GM12865 (cell line): ENCODE measurements at places on chromosomes 2 and 18.

DNA sequence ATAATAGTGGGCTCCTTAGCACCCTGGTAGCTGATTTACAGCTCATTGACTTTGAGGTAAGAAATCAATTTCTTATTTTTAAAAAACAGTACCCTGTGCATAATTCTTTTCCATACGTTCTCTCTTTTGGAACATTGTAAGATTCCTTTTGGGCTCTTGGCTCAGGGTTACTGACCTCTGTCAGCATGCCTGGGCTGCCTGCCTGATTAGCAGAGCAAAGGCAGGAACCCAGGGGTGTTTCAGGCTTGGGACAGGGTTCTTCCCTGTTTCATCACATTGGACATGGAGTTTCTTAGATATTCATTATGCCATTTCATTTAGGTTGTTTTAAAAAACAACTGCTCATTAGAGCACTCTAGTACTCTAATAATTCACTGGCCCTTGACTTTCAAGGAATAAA is 73.8 kb upstream of the ITM2C start:
- no peak for DNase-seq

- DNase-seq, result no peak
Observed at GRCh38 chr18:59520562-59521355, 161.7 kb upstream of the LMAN1 start.

DNA sequence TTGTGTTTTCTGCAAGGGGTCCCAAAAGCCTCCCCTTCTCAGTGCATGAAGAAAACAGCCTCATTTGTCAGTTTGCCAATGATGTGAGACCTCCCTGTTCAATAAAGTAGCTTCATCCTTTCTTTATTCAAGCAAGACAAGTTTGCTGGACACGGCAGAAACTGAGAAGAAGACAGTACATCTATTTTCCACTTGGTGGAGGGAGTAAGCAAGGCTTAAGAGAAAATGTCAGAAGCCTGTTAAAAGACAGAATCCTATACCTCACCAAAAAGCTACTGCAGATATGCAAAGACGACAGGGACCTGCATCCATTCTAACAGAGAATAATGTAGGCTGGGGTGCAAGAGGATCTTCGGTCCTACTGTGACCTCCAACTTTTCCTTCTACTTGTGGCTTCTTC is 506.8 kb upstream of the VRK2 start:
- DNase-seq, result no peak

- DNase-seq, result no peak
Observed at GRCh38 chr2:62112179-62112578, 83.7 kb upstream of the B3GNT2 start.

GRCh38 chr2:59532808-59533207 is 1020.6 kb downstream of the BCL11A start:
- no peak for DNase-seq

- no peak for DNase-seq
Observed at GRCh38 chr18:32333781-32334180, 136.9 kb downstream of the GAREM1 start.

- no peak for DNase-seq
Observed at GRCh38 chr18:39730606-39731005, 2165.0 kb upstream of the CELF4 start.

DNA sequence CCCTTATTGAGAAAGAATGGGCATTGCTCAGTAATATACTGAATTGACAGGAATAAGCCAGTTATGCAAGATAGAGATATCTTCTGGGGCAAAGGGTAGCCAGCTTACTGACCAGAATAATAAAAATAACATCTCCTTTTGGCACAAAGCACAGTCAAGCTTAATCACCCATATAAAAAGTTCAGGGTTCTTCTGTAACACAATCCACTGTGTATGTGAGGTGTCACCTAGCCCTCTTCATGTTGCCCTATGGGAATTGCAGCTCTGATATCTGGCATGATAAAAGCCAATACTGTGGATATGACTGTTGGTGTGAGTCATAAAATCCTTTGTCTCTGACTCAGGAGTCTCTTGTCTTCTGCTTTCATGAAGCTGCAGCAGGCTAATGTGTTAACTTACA is 90.8 kb downstream of the DSEL start:
- no peak for DNase-seq

DNA sequence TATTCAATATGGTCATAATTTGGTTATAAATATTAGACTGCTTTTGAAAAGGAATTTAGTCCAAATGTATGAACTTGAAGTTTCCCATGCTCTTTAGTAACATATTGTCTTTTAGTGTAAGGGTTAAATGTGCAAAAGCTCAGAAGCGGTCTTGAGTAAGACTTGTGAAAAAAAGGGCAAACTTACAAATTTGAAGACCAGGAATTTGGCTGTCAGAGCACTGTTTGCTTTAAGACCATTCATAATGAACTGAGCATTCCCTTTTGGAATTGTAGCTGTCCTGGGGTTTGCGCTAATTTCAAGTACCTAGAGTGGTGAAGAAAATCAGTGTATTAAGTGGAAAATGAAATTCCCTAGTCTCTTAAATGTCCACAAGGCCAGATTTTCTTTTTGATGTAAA is 6.9 kb upstream of the ZEB2 start:
- no peak for DNase-seq

GRCh38 chr18:50642439-50642838 is 82.6 kb downstream of the MAPK4 start:
- no peak for DNase-seq

- no peak for DNase-seq
Observed at GRCh38 chr2:77566582-77566981, 44.4 kb upstream of the LRRTM4 start.

- DNase-seq, result no peak
Observed at GRCh38 chr2:75108937-75109482, 90.3 kb downstream of the TACR1 start.

GRCh38 chr2:147718831-147719230 is 126.0 kb upstream of the ACVR2A start:
- DNase-seq, result no peak

- DNase-seq, result no peak
Observed at GRCh38 chr2:160365716-160366367, 127.8 kb downstream of the RBMS1 start.

- DNase-seq, result no peak
Observed at GRCh38 chr2:22126106-22126505, 1002.3 kb downstream of the TDRD15 start.

GRCh38 chr18:9025091-9025838 is 77.2 kb upstream of the NDUFV2 start:
- no peak for DNase-seq

DNA sequence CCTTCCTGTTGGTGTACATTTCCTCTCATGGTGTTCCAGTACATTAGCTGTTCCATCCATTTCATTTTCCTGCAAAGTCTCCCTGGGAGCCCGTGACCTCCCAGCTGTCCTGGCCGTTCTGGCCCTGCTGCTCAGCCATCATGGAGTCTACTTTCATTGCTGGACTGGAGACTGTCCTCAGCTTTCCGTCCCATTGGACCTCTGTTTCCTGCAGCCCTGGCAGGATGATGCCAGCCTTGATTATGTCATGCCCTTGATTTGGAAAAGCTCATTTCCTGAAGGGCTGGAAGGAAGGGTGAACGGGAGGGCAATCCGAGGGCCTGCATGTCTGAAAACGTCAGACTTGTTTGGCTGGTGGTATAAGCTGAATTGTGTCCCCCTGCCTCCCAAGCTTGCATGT is 205.5 kb upstream of the HS6ST1 start:
- no peak for DNase-seq

- DNase-seq, result no peak
Observed at GRCh38 chr2:74099271-74099670, 48.4 kb downstream of the BOLA3 start.

DNA sequence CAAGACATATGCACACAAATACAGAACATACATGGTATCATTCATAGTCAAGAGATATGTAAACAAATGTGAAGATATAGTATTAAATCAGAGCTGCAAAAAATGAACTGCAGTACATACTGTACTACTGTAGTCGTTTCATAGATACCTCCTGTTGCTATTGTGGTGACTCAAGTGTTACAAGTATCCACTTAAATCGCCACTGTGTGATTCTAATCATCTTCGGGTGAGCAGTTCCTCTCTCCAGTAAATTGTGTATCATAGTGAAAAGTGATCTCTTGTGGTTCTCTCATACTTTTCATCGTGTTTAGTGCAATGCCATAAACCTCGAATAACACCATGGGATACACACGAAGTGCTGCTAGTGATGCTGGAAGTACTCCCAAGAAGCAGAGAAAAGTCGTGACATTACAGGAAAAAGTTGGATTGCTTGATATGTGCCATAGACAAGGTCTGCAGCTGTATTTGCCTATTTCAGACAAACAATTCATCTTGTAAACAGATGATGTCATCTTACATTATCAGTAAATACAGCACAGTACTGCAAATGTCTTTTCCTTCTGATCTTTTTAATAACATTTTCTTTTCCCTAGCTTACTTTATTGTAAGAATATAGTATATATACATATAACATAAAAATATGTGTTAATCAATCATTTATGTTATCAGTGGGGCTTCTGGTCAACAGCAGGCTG is 222.2 kb downstream of the BCL11A start:
- no peak for DNase-seq

GRCh38 chr2:10688921-10689807 is 611 bp downstream of the NOL10 start:
- DNase-seq, result no peak

- no peak for DNase-seq
Observed at GRCh38 chr2:203774760-203775159, 68.3 kb downstream of the CD28 start.

GRCh38 chr2:45814951-45815621 is 163.6 kb downstream of the PRKCE start:
- DNase-seq, result no peak

- DNase-seq, result no peak
Observed at GRCh38 chr18:13480571-13481255, 245.6 kb downstream of the FAM210A start.

DNA sequence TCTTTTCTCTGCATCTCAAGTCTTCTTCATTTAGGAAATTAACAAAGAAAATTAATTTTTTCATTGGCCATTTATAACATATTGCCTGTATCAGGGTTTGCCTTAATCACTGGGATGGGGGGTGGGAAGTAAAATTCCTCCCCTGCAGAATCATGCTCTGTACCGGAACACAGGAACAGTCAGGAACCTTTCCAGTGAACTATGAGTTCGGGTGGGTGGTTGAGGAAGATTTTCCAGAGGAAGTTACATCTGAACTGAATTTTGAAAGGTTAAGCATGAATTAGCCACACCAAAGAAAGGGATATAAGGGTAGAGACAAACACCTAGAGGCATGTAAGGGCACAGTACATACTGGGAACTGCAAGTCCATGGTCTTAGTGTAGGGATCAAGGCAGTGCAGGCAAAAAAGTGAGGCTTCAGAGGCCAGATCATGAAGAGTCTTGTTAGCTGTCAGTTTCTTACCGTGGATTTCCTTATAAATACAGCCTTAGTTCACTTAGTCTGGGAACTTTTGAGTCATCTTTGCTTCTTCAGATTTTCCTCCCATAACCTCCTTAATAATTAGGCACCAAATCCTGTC is 55.6 kb downstream of the FAM117B start:
- no peak for DNase-seq

GRCh38 chr2:201220102-201220570 is 37.2 kb downstream of the CASP10 start:
- no peak for DNase-seq

GRCh38 chr18:44598514-44598913 is 82.2 kb upstream of the SETBP1 start:
- DNase-seq, result no peak

- DNase-seq, result no peak
Observed at GRCh38 chr2:199855812-199856211, 4.8 kb upstream of the FTCDNL1 start.

DNA sequence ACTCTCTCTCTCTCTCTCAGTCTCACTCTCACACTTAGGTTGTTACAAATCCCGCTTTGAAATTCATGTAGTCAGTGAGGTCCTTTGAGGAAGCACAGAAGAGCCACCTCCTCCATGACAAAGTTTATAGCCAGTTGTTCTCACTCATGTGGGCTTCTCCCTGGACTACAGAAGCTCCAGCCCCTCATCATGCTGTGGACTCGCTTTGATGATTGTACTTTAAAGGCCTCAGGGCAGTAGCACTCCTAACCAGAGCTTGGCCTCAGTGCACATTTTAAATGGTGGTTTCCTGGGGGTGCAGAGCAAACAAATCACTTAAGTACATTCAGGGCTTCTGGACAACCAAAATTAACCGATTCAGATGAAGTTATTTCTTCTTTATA is 115.7 kb downstream of the MTCL1 start:
- no peak for DNase-seq

DNA sequence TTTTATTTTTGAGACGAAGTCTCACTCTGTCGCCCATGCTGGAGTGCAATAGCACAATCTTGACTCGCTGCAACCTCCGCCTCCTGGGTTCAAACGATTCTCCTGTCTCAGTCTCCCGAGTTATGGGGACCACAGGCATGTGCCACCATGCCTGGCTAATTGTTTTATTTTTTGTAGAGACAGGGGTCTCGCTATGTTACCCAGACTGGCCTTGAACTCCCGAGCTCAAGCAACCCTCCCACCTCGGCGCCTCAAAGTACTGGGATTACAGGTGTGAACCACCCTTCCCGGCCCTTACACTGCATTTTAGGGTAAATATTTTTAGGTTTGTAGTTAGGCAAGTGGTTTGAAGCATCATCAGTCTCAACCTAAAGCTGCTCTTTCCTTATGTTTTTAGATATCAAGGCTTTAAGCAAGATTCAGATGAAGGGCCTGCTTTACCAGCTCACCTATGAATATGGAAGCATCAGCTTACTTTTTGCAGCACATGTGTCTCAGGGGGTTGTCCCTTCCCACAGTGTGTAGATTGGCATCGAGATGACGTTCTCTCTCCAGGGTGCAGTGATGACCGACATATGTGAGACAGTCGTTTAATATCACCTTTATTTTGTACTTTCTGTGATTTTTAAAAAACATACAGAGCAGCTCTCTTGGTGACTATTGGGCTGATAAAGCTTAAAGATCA is 47.2 kb downstream of the ATIC start:
- no peak for DNase-seq

- no peak for DNase-seq
Observed at GRCh38 chr2:100959225-100959880, 42.7 kb upstream of the RPL31 start.

DNA sequence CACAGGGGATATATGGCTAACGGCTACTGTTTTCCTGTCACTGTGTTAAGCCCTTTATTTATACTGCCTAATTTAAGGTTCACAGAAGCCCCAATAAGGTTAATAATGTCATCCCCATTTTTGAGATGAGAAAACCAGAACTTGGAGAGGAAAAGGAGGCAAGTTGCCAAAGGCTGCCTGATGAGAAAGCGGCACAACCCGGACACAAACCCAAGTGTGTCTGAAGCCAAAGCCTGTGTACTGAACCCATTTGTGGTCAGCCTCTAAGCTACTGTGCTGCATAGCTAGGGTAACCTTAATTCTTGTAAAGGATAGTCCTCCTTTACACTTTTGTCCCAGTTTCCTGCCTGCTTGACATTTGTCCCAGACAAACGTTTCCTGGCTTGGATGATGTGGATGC is 954.7 kb upstream of the FANCL start:
- no peak for DNase-seq
